ENCODE measurements at places on chromosomes 11 and 22.
A peak's percentile ranks its signal among the peaks of the same experiment; 100 is the strongest.

GRCh38 chr11:10488121-10488933, 33.3 kb downstream of the AMPD3 start:
- DNase-seq = no peak

DNA sequence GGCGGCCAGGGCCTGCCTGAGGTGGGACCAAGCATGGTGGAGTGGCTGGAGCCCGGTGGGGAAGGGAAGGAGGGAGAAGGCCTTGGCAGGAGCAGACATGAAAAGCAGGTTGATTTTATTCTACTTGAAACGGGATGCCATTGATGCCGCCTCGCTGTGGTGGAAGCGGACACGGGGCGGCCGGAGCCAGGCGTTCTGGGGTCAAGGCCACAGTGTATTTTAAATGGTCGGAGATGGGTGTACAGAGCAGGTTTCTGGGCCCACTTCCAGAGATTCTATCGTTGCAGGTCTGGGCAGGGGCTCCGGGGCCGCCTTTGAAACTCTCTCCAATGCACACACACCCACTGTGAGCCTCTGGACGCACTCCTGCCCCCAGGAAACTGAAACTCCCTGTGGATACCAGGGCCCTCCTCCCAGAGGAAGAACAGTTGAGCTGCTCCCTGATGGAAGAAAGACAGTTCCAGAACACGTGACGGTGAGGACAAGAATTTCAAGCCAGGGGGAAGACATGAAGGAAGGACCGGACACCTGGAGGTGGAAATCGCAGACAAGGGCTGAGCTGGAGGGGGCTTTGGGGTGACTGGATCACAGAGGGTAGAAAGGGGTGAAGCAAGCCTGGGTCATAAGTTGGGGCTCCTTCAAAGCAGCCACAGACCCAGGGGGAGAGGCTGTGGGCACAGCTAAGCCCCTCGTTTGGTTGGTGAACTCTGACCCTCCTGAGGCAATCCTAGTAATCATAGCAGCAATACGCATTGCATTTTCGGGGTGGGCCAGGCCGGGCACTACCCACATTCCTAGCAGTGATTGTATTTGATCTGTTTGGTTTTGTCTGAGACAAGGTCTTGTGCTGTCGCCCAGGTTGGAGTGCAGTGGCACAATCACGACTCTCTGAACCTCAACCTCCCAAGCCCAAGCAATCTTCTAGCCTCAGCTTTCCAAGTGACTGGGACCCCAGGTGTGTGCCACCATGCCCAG, 12.3 kb upstream of the LINC01488 start:
- no peak for DNase-seq

- DNase-seq = no peak
These were observed 19.0 kb downstream of the CD5 start for GRCh38 chr11:61121192-61121831.

GRCh38 chr11:55697817-55698216, 35.8 kb downstream of the OR4C6 start:
- no peak for DNase-seq

- DNase-seq = no peak
These were observed 5.4 kb downstream of the GRK2 start for GRCh38 chr11:67271541-67272284.

GRCh38 chr11:64518928-64519327, 72.1 kb upstream of the SLC22A12 start:
- DNase-seq = no peak

DNA sequence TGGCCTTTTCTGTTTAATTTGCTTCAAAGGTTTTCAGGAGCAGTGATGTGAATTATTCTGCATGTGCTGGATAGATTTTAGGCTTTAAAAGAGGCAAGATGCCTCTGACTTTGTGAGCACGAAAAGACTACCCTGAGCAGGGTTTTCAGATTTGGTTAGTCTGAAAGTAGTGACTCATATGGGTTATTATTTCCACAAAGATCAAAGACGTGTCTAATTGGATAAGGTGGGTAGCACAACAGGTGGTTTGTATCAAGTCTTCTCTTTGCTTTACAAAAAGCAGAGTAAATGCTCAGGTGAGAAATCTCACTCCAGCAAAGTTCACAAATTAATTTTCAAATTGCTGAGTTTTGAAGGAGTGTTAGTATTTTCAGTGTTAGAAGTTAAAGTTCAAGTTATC, 37.6 kb upstream of the DBX1 start:
- no peak for DNase-seq

DNA sequence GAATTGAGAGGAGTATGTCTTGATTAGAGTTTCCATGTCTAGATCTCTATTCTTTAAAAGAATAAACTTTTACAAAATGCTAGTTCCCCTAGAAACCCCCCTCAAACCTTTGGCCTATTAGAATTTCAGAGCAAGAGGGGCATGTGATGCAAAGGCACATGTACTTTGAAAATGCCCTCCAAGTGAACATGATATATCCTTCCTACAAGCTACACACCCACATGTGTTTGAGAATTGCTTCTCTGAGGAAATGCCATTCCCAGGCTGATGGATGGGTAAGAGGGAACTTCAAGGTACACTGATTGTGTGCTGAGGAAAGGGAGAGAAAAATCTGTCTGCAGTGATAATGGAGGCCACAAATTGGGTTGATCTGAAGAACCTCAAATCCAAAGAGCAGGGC, 59.5 kb upstream of the PSMA1 start:
- DNase-seq = no peak

- no peak for DNase-seq
These were observed 1.8 kb upstream of the NUP98 start for GRCh38 chr11:3799143-3799542.

- no peak for DNase-seq
These were observed 4.2 kb downstream of the NOX4 start for GRCh38 chr11:89487016-89487415.

DNA sequence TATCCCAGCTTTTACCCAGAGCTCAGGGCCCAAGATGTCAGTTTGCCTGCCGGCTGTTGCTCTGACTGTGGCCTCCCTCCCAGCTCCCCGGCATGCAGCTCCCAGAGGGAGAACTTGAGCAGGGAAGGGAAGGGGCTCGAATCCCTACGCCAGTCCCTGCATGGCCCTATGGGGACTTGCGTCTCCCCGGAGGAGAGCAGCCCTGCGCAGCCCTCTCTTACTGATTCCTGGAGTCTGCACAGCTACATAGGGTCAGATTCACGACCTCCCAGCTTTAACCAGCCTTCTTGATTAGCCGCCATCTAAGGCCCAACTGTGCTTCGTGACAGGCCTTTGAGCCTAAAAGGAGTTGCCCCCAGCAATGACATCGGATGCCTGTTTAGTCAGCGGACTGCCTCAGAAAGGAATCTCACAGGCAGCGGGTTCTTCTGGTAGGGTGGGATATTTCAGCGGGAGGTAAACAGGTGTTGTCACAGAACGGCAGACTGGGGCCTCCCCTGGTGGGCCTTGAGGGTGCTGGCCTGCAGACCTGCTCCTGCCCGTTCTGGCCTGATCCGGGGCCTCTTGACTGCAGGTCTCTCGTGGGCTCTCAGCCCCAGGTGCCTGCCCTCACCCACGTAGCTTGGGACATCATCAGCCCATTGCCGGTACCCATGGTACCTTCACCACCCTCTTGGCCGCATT, 43.8 kb upstream of the KCNQ1OT1 start:
- no peak for DNase-seq

- no peak for DNase-seq
These were observed 135.8 kb downstream of the TEAD1 start for GRCh38 chr11:12809864-12810567.

DNA sequence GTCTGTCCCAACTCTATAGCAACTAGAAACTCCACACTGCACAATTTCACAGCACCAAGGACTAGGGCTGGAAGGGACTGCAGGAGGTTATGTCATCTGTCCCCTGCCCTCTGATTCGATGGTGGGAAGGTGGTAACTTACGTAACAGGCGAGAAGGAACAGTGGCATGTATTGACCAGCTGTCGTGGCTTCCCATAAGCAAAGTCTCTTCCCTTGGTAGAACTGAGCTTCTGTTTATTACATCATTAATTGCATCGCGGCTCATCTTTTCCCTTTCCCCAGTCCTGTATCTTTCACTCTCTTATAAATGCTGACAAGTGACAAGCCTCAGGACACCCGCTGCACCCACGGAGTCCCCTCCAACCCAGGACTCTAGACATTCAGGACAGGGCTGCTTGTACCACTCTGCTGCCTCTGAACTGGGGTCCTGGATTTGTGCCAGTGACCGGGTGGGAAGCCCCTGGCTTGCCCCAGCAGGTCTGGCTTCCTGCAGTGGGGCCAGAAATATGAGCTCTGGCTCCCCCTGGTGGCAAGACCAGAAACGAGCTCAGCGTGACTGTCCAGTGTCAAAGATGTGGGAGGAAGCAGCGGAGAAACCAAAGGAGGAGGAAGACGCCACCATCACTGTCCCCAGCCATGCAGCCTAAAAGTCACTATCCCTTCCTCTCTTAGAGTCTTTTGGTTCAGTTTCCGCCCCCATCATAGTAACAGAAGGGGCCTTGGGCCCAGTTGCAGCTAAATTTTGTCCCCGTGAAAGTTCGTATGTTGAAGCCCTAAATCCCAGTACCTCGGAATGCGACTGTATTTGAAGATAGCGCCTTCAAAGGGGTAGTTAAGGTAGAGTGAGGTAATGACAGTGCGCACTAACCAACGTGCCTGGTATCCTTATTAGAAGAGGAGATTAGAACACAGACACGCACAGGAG, 84.5 kb downstream of the ISX start:
- DNase-seq = peak; percentile 37

DNA sequence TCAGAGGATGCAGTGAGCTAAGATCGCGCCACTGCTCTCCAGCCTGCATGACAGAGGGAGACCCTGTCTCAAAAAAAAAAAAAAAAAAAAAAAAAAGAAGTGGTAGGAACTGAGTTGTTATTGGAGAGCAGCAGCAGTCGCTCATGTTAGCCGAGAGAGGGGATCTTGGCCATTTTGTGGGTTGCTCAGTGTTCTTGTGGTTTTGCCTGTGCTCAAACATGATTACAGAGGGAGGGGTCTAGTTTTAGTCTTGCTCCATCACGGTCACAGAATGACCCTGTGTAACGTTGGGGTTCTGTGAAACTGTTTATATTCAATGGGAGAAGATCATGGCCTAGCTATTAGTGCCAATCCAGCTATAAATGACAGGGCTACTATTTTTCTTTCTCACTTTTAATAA, 1.9 kb downstream of the DPAGT1 start:
- no peak for DNase-seq

- no peak for DNase-seq
These were observed 462.5 kb upstream of the ARHGAP42 start for GRCh38 chr11:100224541-100225034.

- no peak for DNase-seq
These were observed 63.2 kb downstream of the GRIA4 start for GRCh38 chr11:105673089-105673488.

DNA sequence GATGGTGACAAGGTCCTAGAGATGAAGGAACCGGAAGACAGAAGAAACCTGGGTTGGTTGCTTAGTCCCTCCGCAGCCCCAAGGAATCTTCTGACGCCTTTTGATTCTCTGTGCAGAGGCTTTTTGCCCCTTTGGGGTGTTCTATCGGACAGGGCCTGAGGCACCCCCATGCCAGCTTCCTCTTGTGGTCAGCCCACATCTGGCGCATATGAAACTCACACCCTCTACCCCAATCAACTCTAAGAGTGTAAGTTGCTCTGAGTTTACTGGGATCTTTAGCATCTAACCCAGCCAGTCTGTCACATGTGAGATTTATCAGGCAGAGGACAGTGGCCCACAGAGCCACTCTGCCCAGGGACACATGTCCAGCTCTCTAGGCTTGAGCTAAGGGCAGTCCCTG, 17.4 kb downstream of the RASD2 start:
- no peak for DNase-seq

DNA sequence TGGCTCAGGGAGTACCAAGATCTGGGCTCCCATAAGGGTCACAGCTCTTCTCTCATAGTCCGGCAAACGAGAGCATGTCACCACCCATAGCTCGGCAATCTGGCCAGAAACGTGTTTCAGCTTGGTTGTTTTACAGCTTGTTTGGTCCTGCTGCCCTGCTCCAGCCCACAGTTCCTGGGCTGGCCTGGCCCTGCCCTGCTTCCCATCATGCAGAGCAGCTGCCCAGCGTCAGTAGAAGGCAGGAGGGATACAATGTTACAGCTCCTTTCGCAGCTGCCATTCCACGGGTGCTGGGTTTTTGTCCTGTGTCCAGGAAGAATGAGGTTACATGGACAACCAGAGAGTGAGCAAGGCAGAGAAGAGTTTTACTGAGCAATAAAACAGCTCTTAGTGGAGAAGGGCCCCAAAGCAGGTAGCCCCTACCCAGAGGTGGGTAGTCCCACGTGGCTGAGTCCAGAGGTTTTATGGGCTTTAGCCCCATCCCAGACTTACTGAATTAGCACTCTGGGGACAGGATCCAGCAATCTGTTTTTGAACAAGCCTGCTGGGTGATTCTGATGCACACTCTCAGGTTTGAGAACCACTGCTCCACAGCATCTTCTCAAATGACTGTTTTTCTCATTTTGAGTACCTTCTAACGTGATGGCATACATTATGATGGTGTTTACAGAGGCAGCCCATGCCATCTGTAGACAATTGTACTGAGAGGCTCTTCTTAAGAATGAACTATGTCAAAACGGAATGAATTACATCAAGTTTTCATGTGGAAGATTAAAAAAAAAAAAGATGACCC, 5.8 kb upstream of the MS4A18 start:
- no peak for DNase-seq

- no peak for DNase-seq
These were observed 97.1 kb downstream of the CEP164 start for GRCh38 chr11:117424781-117425180.

DNA sequence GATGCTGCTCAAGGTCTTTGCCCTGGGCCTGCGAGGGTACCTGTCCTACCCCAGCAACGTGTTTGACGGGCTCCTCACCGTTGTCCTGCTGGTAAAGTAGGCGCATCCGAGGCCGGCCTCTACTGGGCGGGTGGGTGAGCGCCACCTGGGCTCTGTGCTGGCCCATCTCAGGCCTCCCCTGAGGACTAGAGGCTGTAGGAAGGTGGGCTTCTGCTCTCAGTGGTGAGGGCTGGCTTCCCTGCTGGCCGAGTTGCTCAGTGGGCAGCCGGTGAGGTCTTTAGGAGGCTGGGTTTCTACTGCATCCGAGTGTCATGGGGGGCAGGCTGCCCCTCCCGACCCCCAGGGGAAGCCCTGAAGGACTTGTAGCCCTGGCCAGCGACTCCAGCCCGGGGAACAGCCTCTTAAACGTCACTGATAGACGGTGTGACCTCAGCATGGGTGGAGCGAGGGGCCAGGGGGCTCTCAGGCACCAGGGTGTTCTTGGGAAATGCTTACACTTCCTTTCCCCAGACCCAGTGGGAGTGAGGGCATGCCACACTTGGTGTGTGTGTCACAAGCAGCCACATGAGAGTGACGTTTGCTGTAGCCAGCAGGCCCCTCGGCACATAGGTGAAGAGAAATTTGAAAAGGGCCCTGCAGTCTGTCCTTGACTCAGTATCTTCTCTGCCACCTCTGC, 30.3 kb downstream of the TPCN2 start:
- DNase-seq = no peak

GRCh38 chr11:23151819-23152218, 291.5 kb upstream of the CCDC179 start:
- no peak for DNase-seq

DNA sequence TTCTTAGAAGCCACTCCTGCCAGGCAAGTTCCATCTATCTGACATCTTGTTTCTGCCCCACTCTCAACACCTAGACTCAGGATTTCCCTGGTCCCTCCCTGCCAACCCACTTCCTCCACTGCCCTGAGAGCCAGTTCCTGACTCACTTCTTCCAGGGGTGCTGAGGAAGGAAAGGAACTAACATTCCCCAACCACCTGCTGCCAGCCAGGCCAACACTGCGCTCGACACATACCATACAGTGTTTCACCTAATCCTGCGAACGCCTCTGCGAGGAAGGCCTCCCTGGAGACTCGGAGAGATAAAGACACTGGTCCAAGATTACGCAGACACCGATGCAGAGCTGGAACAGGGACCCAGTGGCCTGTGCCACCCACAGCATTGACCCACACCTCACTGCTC, 40.2 kb downstream of the MICAL3 start:
- no peak for DNase-seq

All from activated naive CD4-positive, alpha-beta T cell (primary cell).